ENCODE measurements at places on chromosomes 2 and 18.

- no peak for DNase-seq
Observed at GRCh38 chr2:205808486-205809121, 126.3 kb downstream of the NRP2 start.

DNA sequence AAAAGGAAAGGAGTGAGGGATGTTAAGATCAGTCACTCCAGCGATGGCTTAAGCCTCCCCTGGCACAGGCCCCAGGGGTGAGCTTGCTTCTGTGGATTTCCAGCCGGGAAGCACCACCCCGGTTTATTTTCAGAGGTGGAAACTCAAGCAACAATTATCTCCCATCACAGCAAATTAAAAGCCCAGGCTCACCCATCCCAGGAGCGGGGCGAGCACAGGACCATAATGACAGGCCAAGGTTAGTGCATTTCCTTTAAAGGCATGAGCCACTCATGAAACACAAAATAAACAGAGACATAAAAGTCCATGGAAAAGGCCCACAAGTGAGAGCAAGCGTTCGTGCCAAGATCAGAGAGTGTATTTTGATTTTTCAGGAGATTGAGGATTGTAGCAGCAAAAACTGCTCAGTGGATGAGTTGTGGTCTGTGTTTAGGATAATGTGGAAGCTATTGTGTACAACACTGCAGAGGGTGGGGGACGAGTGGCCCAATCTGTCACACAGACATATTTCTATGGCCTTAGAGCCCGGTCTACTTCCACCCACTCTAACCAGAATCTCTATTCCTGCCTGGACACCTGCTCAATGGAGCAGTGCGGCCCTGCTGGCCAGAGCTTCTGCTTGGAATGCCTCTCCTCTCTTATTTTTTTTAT is 111.4 kb upstream of the CDC42EP3 start:
- DNase-seq, result no peak

DNA sequence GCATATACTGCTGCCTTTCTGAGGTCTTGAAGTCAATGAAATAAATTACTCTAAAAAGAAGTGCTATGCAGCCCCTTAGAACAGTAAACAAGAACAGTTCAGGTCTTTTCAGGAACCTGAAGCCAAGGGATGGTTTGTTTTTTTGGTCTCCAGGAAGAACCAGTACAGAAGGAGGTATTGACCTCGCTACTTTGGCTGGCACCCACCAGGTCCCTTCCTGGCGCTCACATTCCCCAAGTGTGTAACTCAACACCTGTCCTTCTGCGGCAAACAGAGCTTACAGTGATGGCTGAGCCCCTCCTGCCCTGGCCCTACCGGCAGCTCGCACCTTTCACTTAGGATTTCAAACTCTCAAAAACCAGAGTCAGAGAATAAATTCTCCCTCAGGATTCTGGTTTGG is 51.9 kb downstream of the SETBP1 start:
- no peak for DNase-seq

- DNase-seq, result no peak
Observed at GRCh38 chr2:104375206-104375605, 478.7 kb upstream of the POU3F3 start.

GRCh38 chr2:218284106-218284811 is 8.0 kb downstream of the TMBIM1 start:
- no peak for DNase-seq

- no peak for DNase-seq
Observed at GRCh38 chr2:80530442-80531064, 226.0 kb upstream of the LRRTM1 start.

DNA sequence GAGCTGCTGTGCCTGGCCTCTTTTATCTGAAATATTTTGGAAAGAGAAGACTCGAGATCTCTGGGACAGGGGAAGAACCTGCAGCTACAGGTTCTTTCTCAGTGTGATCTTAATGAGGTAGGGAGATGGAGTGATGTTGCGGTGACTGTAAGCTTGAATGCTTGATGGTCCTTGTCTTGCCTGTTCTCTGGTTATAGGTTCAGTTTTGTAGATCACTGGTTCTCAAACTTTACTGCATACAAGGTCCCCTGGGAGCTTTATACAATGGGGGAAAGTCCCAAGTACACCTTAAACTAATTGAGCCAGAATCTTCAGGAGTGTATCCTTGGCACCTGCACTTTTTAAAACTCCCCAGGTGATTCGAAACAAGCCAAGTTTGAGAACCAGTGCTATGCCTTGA is 136.7 kb upstream of the CXCR4 start:
- DNase-seq, result no peak

GRCh38 chr2:145060876-145061275 is 541.0 kb upstream of the ZEB2 start:
- no peak for DNase-seq

DNA sequence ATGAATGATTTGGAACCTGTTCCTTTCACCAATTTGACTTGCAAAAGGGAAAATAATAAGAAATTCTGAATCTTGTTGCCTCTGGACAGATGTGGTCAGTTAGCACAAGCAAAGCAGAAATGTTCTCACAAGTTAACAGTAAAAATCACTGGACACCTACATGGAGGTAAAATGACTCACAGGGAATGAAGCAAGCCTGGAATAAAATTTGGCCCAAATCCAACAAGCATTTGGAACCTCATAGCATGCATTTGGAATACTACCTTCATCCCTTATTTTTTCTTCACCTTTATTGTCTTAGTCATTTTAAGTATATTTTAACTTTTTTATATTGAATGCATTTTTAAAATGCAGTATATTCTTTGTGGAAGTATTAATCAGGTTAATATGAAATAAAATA is 602.9 kb downstream of the ARHGAP15 start:
- no peak for DNase-seq

DNA sequence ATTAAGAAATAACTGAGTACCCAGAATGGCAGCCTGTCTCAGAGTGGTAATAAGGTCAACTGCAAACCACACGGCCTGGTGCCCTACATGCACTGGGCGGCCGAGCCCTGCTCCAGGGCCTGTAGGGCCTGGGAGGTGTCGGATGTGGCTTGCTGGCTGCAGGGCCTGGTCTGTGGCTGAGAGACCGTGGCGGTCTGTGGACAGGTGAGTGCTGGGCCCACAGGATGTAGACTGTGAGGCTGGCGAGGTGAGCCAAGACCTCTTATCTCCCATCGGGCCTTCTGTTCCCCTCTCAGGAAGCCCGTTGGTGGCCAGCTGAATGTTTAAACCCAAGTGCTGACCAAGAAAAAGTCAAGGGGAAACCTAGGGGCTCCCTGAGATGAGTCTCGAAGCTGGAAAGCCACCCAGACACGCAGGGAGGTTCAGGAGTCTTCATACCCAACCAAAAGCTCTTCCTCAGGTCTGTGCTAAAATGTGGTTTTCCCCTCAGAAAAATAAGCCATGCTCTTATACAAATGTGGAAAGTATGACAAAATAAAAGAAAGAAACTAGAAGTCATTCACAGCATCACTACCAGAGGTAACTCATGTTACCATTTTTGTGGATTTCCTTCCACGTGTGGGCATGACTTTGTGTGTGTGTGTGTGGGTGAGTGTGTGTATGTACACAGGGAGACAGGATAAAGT is 47.7 kb upstream of the CTDP1 start:
- DNase-seq, result no peak

- no peak for DNase-seq
Observed at GRCh38 chr2:99988599-99988998, 153.8 kb downstream of the AFF3 start.

- no peak for DNase-seq
Observed at GRCh38 chr2:167380555-167380954, 492.3 kb downstream of the XIRP2 start.

- DNase-seq, result no peak
Observed at GRCh38 chr18:13680612-13681011, 45.7 kb downstream of the FAM210A start.

DNA sequence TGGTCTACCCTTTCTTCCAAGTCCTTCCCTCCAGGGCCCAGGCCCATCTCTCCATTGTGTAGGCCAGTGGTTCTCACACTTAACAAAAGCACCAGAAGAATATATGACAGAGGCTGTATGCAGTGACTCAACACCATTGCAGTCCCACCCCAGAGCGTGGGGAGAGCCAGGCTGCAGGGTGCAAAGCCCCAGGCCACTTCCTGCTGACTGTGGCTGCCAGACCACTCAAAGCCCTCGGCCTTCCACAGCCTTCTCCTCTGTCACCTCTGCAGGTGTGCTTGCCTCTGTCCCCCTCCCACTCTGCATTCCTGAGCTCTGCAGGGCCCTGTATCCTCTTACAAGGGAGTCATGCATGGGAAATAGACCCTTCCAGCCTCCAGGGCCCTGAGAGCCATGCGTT is 40.4 kb upstream of the ARHGEF4 start:
- DNase-seq, result peak; percentile 58

- no peak for DNase-seq
Observed at GRCh38 chr2:174247474-174248186, 702 bp downstream of the OLA1 start.

DNA sequence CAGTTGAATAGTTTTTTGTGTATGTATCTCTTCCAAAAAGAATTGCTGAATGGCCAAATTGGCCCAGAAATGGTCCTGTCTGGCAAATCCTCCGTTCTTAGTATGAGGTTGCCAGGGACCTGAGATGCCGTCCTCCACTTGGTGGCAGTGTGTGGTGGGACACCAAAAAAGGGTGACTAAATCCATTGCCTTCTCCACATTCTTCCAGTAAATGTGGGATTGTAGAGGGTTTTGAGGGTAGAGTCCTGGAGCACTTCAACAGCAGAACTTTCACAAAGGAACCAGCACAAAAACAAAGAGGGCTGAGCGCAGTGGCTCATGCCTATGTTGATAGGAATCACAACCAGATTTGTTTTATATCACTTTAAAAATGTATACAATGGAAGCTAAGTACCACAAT is 199.9 kb downstream of the BCL2 start:
- DNase-seq, result no peak

GRCh38 chr2:9703701-9704221 is 73.0 kb upstream of the YWHAQ start:
- DNase-seq, result no peak

- DNase-seq, result no peak
Observed at GRCh38 chr2:206968134-206969086, 29.1 kb downstream of the CPO start.

- no peak for DNase-seq
Observed at GRCh38 chr18:23225503-23225902, 90.2 kb downstream of the CABLES1 start.

GRCh38 chr2:168686452-168687191 is 115.8 kb upstream of the NOSTRIN start:
- DNase-seq, result no peak

GRCh38 chr2:112850588-112850987 is 14.0 kb upstream of the IL1B start:
- no peak for DNase-seq

DNA sequence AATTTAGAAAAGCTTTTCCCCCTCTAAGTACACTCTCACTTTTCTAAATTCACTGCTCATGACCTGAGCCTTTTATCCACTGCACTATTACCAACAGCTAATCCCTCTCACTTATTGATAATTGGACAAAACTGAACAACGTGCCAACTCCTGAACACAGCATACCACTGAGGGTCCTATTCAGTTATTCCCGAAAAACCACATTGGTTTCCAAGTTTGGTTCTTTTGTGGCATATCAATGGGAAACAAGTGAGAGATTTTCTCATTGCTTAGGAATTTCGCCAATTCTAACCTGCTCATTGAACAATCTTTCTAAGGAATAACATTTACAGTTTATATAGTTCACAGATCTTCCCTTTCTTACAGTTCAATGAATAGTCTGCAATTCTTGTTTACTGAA is 977.4 kb downstream of the TMEM182 start:
- DNase-seq, result no peak

DNA sequence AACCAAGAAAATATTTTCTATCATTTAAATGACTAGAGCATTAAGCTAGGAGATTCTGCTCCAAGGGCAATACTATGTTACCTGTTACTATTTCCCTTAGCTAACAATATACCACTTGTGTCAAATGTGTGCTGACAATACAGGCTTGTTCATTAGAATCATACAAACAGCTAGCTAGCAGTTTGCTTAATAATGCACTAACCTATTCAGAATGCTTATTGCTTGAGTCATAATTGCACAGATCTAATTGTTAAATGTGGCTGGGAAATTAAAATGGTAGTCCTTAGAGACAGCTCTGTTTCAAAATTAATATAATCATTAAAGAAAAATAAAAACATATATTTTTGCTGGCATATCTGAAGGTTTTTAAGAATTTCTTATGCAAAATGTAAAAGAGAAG is 344.2 kb downstream of the ERBB4 start:
- DNase-seq, result no peak

GRCh38 chr2:177164131-177164530 is 48.5 kb upstream of the HNRNPA3 start:
- DNase-seq, result no peak

GRCh38 chr2:220277445-220277975 is 650.1 kb downstream of the SLC4A3 start:
- no peak for DNase-seq

DNA sequence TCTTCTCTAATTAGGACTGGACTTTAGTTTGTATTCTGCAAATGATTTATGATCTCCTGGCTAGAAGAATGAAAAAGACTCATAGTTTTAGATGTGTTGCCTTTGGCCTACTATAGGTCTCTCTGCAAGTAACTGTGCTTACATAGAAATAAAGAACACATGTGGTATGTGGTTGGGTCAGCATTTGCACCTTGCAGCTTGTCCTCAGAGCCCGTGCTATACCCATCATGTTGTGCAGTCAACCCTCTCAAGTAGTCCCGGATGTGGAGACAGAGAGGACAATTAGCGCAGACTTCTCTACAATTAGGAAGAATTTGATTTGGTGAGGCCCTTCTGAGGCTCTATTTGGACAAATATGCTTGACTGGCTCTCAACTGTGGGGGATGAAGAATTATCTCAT is 203.7 kb upstream of the ITGA4 start:
- DNase-seq, result no peak

DNA sequence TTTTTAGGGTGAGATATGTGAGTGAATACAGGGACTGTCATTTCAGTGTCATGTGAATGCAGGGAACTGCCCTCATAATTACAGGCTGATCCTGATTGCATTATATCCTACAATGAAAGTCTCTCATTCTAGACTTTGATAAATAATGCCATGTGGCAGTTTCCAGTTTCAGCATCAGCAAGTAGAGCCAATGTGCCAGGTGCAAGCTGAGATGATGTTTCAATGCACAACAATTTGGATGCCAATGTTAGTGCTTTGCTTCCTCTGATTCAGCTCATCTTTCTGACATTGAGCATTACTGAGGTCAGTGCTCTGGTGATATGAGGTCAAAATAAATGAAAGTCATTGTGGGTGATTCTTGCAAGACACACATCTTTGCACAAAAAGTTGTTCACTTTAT is 63.7 kb upstream of the TFPI start:
- no peak for DNase-seq

DNA sequence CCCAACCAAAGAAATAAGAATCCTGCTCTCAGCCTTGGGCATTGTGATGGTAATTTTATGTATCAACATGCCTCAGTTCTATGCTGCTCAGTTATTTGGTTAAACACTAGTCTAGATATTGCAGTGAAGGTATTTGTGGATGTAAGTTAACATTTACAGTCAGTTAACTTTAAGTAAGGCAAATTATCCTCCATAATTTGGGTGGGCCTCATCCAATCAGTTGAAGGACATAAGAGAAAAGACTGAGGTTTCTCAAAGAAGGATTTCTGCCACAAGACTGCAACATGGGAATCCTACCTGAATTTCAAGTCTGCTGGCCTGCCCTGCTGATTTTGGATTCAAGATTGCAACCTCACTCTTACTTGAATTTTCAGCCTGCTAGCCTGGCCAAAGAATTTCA is 975.5 kb upstream of the ACVR2A start:
- DNase-seq, result no peak

GRCh38 chr18:67893916-67894315 is 377.4 kb upstream of the DSEL start:
- DNase-seq, result no peak
